ENCODE measurements at places on chromosomes 2 and 18.

GRCh38 chr2:127597046-127597983 lies 48.6 kb upstream of the GPR17 start:
- DNase-seq = no peak

DNA sequence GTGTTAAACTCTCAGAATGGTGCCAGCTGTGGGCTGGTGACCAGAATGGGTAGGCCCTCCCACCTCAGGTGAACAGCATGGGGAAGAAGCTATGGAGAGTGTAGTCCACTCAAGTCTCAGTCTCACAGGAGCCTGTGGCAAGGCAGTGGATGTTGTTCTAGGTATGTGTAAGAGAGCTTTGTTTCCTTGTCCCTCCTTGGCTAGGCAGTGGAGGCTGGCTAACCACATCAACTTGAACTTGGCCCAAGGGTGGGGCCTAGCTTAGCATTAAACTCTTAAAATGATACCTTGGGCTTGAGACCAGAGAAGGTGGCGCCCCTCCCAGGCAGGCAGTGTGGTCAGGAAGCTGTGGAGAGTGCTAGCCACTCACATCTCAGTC lies 53.2 kb upstream of the SLC4A10 start:
- no peak for DNase-seq

GRCh38 chr2:209772290-209772685 lies 656 bp downstream of the UNC80 start:
- no peak for DNase-seq

GRCh38 chr18:65735155-65735554 lies 15.7 kb upstream of the CDH7 start:
- DNase-seq = no peak

- DNase-seq = no peak
Observed at GRCh38 chr2:160871953-160872352, 288.3 kb upstream of the TANK start.

GRCh38 chr2:85441864-85442263 lies 23.4 kb downstream of the SH2D6 start:
- DNase-seq = no peak

GRCh38 chr18:11767935-11768334 lies 78.9 kb downstream of the GNAL start:
- no peak for DNase-seq

DNA sequence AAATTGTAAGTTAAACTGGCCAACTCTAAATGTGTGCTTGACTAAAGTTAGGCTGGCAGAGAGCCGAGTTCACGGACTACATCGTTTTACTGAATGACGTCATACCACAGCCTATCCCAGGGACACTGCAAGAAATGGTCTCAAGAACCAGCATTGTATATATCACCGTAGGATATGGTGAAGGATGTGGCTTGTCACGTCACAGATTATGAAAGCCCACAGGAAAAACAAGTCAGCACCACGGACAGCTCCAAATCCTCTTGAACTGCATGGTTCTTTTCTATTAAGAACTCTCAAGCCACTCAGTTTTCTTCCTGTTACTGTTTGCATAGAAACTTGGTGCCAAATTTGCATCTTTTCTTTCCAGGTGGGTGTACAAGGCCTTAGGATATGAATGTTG lies 85.1 kb upstream of the ACAA2 start:
- peak; percentile 50 for DNase-seq

- DNase-seq = no peak
Observed at GRCh38 chr2:173354073-173354581, 545 bp upstream of the CDCA7 start.

DNA sequence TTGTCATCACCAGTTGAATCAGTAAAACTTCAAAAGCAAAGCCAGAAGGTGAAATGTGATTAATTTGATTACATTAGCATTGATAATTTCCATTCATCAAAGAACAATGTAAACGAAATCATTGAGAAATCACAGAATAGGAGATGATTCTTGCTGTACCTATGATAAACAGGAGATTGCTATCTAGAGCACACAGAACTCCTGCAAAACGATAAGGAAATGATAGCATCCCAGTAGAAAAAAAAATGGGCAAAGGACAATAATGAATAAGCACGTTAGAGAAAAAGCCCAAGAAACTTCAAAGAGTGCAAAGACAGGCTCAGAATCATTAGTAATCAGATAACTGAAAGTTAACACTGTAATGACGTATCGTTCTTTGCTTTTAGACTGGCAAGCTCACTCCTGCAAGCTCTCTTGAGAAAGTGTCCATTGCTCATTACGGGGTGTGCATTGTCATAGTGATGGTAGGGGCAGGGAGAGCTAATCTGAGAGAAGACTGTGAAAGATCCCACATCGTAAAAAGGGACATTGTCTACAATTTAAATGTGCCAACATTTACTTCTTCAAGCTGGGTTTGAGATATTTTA lies 143.6 kb downstream of the SPP2 start:
- no peak for DNase-seq

DNA sequence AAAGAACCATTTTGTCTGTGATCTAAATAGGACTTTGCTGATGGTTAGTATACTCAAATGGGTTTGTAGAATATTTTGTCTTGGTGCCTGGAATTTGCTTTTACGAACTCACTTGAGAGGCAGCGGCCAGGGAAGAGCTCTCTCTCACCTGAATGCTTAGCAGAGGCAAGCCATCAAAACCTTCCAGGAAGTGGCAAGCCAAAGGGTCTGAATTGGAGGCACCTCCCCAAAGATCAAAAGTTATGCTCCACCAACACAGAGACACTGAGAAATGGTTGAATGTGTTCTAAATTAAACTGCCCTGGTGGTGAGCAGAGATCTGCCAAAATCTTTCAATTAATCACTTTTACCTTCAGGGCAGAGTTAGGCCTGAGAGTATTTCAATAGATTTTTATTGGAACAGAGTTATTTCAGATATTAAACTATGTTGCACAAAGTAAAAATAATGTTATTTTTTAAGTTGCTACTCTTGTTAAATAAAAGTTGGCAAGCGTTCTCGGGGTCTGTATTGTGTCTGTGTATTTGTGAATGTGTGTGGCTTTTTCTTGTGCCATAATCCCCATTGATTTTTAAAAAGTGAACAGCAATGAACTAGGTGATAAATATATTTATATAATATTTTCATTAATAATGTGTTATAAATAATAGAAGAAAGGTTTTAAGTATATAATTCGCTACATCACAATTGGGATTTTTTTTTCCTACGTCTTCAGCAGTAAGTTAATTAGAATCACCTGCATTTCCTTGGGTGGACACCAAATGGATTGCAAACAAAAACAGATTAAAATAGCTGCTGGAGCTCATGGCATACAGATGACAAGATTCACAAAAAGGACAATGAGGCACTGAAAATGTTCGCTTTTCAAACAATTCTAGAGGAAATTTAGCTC lies 416.1 kb downstream of the ARHGAP15 start:
- no peak for DNase-seq

DNA sequence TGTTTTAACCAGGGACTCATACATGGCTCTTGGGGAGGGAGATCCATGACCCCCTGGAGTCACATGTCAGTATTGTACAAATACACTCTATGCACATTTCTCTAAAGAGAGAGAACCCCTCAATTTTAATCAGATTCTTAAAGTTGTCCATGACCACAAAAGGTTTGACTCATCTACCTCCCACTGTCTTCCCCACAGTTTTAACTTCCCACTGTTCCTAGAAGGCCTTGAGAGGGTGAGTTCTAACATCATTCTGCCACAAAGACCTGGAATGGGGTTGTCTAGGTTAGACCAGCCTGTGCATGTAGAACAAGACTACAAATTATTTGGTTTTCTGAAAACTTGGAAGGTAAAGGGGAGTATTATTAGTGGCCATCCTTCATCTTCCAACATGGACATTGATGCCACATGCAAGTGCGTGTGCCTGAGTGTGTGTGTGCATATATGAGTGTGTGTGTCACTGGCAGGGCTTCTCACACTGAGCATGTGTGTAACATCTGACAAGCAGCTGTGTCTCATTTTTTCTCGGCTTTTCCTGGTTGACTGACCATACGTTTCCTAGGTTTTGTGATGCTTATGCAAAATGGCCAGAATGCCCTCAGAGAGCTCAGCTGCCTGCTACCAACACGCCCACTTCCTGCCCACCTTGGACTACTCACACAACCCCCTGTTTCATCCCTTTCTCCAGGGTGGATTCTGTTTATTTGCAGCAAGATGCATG lies 94.6 kb upstream of the LGALSL start:
- DNase-seq = no peak

- no peak for DNase-seq
Observed at GRCh38 chr2:12050396-12050795, 304.0 kb downstream of the LPIN1 start.

DNA sequence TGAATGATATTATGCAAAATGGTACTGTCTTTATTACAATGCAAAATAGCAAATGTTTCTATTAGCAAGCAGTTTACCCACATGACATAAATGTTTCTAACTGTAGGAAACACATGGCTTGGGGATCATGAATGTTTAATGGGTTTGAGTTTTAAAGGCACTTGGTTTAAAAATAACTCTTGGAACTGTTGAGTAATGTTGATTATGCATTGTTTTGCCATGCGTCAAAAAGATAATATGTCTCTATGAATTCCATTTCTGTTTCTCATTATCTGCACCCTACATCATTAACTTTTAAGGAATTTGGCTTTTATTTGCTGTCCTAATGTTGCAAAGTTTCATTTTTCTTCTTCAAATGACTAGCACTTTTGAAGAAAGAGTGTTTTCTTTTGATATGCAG lies 1355.5 kb downstream of the SUCLG1 start:
- no peak for DNase-seq

DNA sequence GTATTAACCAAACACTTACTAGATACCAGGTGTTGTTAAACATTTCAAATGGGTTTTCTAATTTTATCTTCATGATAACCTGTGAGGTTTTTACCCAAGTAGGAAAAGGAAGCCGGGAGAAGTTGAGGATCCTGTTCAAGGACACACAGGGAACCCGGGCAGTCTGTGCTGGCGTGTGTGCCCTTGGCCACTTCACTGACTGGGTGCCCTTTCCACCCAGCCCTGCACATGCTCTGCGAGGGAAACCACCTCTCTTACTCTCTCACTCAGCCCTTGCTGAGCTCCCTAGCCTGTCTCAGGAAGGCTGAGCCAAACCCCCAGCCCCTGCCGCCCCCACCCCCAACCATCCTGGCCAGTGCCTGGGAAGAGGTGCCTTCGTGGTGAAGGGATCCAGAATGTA lies 51.8 kb downstream of the TEX44 start:
- DNase-seq = no peak

DNA sequence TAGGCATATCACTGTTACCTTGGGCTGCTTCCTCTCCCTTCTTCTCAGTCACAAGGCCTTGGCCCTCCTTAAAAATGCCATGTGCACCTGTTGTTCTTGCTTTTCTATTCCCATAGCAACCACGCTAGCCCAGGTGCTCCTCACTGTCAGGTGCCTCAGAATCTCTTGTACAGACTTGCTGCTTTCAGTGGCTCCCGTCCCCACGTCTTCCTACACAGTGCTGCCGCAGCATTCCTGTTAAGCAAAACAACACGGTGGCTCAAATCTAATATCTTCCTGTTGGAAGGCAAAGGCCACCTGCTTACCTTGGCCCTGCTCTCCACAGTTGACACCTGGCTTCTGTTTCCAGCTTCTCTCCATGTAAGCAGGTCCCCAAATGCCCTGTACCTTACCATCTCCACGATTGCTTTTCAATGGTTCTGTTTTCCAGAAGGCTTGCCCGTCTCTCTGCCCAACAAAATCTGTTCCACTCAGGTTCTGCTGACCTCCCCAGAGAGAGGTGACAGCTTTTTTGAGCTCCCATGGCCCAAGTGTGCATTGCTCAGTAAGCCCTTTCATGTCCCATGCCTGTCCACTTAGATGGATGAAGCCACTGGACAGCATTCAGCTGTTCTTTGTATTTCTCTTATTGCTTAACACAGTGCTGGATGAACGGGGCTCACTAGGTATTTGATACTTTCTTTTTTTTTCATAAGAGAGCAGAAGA lies 240.4 kb downstream of the PRKCE start:
- no peak for DNase-seq

DNA sequence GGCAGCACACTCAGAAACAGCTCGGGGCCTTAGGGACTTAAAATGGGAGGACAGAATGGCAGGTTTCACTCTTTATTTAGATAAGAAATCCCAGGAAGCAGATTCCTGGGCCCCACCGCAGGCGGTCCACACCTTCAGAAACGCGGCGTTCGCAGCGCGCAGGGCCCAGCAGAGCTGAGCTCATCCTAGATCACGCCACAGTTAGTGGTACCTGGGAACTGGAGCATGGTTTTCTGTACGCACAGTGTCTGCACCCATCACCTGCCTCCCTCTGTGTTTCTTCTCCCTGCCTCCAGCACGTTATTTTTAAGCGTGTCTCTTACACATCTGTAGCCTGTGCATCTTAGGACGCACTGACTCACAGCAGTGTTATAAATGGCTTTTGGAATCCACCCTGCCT lies 242.1 kb downstream of the ALPK2 start:
- peak; percentile 10 for DNase-seq

DNA sequence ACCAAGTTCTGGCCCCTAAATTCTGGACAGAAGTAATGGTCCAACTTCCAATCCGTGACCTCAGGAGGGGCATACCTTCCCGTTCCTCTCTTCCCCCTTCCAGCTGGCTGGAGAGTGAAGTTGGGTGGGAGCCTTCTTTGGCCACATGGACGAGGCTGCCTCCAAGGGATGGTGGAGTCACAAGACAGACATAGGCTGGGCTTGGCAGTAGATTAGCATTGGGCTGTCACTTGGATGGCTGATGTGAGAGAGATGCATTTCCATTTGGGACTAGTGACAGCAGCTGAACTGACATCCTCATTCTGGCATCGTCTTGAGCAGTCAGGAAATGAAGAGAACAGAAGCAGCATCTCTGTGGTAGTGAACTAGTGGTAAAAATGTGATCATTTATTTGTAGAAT lies 12.6 kb downstream of the NT5DC4 start:
- no peak for DNase-seq

DNA sequence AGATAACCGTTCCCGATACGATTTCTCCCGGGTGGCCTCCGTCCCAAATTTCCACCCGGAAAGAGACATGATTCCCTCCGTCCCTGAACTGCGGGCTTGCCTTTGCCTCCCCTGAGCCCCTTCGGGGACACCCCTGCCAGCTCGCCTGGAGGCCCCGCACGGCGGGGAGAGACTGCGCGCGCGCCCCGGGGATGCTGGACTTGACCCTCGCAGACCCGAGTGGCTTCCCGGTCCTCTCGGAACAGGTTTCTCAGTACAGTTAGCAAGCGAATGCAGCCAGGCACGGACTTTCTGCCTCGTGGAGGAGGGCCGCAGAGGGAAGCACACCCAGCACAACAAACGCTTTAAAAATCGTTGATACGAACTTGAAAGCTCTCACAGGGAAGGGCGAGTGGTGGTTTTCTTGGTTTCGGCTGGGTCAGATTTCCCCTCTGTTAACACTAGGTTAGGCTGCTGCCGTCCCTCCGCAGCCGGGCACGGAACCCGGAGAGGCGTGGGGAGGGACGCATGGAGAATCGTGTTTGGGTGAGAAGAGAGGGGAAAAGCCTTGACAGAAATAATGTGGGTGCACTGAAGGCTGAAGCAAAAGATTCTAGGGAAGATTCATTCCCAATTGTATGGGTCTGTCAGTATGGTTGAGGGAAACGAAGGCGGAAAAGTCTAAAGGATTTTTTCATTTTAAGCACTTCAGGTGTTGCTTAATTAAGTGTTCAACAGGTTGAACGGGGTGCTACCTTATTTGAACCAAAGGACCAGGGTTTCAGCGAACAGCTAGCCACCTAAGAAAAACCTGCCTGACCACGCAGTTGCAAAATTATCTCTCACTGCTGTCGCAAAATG lies 916 bp downstream of the TNFRSF11A start:
- DNase-seq = no peak
